ENCODE measurements at places on chromosomes 4 and X.

DNA sequence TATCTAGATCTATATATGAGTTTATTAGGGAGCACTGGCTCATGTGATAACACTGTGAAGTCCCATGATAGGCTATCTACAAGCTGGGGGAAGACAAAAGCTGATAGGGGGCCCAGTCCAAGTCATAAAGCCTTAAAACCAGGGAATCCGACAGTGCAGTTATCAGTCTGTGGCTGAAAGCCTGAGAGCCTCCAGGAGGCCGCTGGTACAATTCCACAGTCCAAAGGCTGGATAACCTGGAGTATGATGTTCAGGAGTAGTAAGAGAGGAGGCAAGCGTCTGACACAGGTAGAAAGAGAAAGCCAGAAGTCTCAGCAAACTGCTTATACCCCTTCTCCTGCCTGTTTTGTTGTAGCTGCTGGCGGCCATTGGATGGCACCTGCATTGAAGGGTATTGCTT, 177.6 kb upstream of the SPRY1 start:
- DNase-seq, result no peak

DNA sequence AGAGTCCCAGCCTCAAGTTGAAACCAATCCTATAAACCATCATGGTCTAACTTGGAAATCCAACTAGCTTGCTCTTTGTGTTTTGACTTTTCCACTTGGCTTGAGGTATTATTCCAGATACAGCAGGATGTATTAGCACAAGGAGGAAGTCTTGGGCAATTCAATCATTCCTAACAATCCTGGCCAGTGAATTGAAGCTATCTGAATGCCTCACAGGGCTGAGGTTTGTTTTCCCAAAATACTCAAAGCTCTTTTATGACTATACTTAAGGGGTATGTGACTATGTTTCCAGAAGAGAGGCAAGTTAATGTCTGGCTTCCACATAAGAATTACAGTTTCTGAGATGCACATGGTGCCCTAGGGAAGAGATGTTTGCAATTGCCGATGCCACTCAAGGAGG, 66.8 kb upstream of the SH3RF1 start:
- no peak for DNase-seq

DNA sequence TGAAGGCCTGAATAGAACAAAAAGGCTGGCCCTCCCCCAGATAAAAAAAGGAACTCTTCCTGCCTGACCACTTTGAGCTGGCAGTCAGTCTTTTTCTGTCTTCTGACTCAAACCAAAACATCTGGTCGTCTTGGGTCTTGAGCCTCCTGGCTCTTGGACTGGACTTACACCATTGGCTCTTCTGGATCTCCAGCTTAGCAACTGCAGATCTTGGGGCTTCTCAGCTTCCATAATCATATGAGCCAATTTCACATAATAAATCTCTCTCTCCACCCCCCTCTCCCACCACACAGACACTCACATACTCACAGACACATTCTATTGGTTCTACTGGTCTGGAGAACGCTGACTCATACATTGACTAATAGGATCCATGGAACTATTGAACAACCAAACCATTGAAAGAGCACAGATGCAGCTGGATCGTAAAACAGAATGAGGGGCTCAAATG, 15.6 kb upstream of the CWH43 start:
- no peak for DNase-seq

GRCh38 chr4:163875327-163875726, 380.8 kb downstream of the TMA16 start:
- DNase-seq, result no peak

DNA sequence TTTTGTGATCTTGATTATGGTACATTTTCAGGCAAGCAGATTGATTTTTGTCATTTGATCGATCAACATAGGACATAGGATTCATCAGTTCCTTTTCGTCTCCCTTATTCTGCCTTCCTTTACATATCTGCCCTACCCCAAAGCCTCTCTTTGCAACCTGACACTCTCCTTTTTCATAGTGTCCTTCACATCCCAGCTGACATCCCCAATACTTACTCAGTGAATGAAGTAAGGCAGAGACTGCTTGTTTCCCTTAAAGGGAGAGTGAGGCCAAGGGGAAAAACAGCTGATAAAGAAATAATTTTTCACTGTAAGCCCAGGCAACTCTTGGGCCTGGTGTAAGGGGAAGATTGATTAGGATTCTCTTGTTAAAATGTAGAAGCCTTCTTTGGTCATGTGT, 69.8 kb downstream of the GBA3 start:
- DNase-seq, result no peak

- no peak for DNase-seq
Observed at GRCh38 chrX:16931855-16932575, 14.4 kb upstream of the REPS2 start.

DNA sequence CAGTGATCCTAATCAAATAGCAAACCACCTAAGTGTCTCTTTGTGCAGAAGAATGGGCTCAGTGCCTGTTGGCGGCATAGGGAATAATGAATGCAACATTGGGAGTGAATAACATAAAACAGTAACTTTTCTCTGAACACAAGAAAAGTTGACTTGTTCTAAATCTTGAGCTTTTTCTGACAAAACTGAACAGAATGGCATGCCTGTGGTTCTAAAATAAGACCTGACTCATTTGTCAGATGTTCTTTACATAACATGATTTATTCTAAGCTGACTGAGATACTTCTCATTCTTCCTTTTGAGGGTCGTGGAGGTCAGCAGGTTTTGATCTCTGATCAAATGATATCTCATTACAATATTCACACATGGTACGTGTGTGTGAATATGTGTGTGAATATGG, 165.4 kb upstream of the WDR1 start:
- DNase-seq, result no peak

DNA sequence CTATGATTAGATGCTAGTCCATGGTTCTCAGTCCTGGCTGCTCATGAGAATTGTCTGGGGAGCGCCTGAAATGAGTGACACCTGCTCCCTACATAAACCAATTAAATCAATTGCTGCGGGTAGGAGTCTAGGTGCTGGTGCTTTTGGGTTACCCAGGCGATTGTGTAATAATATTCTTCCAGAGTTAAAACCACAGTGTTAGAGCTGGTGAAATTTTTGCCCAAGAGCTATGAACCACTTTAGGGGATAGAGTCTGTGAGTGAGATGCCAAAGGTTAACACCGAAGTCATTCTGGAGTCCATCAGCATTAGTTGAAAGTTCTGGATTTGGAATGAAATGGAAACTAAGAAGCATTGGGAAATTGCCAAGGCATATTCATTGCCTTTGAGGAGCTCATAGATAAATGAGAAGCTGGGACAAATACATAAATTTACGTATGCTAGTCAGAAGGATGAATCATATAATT, 15.3 kb downstream of the PDK3 start:
- no peak for DNase-seq

DNA sequence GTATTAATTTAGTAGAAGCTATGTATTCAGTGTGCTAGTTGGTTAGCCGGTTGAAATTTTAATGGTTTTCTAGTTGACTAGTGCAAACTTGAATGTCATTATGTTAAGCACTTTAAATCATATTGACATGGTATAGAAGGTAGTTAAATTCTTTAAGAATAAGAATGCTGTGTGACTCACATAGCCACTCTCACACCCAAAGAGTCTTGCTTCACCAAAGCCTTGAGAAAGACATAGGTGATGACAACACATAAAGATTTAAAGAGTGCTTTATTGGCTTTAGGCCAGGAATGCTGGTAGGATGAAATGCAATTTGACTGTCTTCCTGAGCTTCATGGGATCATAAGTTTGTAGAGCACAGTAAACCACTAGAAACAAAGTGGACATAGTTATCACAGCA, 85.3 kb downstream of the DCAF8L2 start:
- DNase-seq, result no peak

- DNase-seq, result no peak
Observed at GRCh38 chr4:102318526-102318925, 26.8 kb downstream of the SLC39A8 start.

DNA sequence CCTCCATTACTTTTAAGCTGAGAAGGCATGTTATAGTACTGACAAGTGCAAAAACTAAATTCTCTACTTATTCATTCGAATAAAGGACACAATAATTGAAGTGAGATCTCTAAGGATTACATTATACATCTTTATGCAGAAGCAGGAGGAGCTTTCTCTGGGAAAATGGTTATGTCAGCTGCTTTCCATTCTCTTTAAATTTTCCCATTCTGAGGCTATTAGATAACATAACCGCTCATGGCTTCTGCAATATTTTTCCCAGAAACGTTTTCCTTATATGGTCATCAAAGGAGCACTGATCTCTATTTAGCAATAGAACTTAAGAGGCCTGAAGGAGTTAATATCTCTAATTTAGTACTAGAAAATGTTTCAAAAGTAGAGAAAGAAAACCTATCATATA, 221.6 kb downstream of the NSUN7 start:
- DNase-seq, result no peak

DNA sequence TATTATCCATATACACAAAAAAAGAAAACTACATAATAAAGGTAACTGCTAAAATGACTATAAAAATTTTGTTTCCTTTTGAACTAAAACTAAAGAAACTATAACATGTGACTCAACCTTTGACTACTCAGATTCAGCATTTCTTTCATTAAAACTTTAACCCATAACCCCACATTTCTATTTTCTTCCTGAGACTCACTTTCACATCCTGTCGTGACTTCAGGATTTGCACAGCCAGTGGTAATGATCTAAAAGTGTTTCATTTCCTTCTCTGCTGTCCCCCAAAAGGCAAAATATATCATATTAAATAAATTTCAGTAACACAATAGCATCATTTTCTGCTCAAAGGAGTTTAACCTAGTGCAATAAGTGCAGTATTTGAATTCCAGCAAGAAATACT, 1022.4 kb upstream of the DIAPH2 start:
- DNase-seq, result no peak

DNA sequence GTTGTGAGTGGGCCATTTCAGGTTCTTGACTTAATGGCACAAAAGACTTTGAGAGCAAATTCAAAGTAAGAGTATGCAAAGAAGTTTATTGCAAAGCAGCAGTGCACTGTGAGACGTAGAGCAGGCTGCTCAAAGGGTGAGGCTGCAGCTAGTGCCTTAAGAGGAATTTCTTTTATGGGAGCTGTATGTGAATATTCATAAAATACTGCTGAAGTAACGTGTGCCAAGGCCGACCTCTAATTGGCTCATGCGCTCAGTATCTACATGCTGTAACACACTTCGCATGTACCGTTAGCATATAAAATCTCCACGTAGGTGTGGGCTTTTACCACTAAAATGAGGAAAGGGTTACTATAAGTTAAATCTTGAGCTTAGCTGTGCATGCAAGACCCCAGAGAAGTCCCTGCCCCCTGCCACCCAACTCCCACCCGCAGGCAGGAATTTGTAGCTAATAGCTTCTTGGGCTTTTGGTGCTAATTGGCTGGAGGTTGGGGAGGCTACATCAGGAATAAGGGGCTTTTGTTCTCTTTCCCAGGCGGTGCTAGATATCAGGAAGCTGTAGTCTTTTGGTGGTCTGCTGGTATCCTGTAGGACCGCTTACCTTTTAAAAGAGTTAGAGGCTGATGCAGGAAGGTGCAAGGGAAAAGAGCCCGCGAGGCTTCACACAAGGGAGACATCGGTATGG, 47.6 kb downstream of the FSTL5 start:
- no peak for DNase-seq

- DNase-seq, result no peak
Observed at GRCh38 chr4:138945401-138945800, 70.2 kb upstream of the NOCT start.

GRCh38 chr4:99828477-99828876, 11.8 kb downstream of the DAPP1 start:
- no peak for DNase-seq

DNA sequence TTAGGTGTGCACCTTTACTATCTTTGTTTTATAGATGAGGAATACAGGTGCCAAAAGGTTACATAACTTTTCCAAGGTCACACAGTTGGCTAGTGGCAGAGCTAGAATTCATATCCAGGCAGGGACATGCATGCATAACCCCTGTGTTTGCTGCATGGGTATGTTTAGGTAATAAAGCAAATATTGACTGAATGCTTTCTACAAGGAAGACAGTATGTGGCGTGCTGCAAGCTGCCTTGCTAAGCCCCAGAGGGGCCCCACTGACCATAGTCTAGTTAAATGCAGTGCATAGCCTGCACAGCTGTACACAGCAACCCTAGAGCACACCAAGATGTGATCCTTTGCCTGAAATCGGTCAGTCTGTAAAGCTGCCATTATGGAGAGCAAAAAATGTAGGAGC, 320.5 kb upstream of the IGFBP7 start:
- DNase-seq, result no peak

DNA sequence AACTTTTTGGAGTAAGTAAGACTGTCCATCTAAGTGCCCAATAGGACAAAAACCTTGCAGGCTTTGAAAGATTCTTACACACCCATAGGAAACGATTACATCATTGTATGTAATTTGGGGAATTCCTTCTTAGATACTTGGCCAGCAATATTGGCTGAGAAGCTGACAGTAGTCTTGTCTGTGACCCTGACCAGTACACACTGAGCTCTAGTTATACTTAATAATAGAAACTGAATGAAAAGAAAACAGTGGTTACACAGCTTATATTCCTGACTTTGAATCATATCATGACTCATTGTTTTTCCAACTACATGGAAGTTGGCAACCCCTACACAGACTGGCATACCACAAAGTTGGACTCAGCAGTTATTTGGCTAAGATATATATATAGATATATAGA, 7.1 kb upstream of the TLR2 start:
- no peak for DNase-seq

- DNase-seq, result no peak
Observed at GRCh38 chr4:183698909-183699308, 39.8 kb downstream of the TRAPPC11 start.

GRCh38 chr4:174012886-174013259, 270.6 kb downstream of the FBXO8 start:
- no peak for DNase-seq

- no peak for DNase-seq
Observed at GRCh38 chrX:118621081-118621759, 106.2 kb upstream of the IL13RA1 start.

DNA sequence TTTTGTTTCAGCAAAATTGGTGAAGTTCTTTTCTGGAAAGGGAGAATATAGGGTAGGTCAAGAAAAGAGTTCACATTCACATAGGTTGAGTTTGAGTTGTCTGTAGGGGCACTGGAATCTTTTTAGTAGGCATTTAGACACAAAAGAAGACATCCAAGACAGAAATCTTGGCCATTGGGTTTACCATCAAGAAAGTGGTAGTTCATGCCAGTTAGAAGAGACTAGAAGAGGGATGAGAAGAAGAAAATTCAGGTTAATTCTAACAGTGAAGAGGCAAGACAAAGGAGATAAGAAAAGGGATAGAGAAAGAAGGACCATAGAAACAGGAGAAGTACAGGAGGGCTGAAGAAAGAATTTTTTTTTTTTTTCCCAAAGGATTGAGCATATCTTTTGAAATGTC, 39.9 kb downstream of the PAQR3 start:
- DNase-seq, result no peak

DNA sequence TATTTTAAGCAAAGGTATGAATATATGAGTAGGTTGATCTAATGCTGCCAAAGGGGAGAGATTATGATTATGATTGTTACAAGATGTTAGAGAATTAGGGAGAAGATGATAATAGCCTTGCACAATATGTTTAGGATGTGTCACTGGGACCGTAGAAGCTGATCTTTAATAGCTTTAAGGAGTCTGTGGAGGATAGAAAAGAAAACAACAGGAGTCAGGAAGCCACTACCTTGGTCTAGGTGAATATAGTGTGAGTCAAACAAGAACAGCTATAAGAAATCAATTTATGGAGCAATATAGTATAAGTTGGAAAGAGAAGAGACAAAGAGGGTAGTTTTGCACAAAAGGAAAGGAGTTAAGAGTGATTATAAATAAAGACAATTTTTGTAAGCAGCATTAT, 232.7 kb downstream of the FSTL5 start:
- no peak for DNase-seq

Data from NCI-H524 treated with DMSO at 0.1 percent for 48 hours (cell line).